ENCODE measurements at places on chromosomes 7 and 10.

- DNase-seq, result no peak
Observed at GRCh38 chr7:104908636-104909035, 105.4 kb upstream of the KMT2E start.

- no peak for DNase-seq
Observed at GRCh38 chr7:149248777-149249176, 9.3 kb downstream of the ZNF212 start.

- DNase-seq, result no peak
Observed at GRCh38 chr7:88223265-88223664, 3.4 kb upstream of the SRI start.

DNA sequence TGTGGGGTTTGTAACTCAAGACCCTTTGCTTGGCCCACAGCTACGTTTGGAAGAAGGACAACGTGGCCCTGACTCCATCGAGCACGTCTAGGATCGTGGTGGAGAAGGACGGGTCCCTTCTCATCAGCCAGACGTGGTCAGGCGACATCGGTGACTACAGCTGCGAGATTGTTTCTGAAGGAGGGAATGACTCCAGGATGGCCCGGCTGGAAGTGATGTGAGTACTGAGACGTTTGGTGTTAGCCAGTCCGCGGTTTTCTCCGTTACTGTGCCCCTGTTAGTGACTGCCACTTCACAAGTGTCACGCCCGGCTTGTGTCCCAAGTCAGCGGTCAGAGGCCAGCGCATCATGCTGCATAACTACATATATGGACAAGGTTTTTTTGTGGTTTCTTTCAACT is 673.3 kb downstream of the SDK1 start:
- DNase-seq, result no peak

- DNase-seq, result no peak
Observed at GRCh38 chr10:73119457-73119856, 9.2 kb downstream of the NUDT13 start.

- DNase-seq, result no peak
Observed at GRCh38 chr7:26307226-26307625, 15.6 kb downstream of the SNX10 start.

GRCh38 chr7:84314263-84314662 is 119.7 kb upstream of the SEMA3A start:
- no peak for DNase-seq

DNA sequence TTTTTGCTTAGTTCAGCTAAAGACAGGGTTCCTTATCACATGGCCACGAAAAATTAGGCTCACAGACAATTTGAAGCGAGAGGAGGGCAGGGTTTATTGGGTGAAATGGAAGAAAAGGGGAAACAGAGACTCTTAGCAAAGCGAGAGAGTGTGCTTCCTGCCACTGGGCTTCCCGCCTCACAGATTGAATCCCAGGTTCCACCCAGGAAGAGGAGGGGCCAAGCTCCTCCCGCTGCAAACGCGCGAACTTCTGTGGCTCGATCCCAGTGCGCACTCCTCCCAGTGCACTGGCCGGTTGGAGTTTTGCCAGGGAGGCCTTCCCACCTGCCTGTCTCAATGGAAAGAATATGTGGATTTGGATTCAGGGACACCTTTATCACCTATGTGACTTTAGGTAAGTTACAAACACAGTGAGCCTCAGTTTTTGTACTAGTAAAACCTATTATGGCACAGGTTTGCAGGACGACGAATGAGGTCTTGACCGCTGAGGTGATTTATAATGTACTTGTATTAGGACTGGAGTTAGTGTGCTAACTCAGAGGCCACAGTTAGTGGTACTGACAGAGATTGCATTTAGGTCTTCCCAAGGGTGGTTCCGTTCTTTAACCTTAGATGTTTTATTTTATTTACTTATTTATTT is 48.5 kb upstream of the SP8 start:
- no peak for DNase-seq

DNA sequence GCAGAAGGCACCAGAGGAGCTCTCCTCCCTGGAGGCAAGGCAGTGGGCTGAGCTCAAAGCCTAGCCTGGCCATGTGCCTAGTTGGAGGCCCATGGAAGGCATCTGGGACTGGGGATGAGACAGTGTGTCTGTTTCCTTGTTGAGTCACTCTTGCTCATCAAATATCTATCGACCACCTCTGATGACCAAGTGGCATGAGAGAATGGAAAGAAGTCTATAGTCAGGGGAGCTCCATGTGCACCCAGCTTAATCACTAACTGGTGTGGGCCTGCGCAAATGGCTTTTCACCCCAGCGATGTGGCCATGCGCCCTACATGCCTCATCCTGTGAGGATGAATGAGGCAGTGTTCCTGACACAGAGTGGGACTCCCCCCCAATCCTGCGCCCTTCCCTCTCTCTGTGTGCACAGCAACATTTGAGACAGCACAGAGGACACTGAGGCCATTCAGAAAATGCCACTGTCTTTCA is 229.9 kb downstream of the RPS24 start:
- no peak for DNase-seq

GRCh38 chr10:15370212-15370855 is 755 bp downstream of the FAM171A1 start:
- DNase-seq, result no peak

DNA sequence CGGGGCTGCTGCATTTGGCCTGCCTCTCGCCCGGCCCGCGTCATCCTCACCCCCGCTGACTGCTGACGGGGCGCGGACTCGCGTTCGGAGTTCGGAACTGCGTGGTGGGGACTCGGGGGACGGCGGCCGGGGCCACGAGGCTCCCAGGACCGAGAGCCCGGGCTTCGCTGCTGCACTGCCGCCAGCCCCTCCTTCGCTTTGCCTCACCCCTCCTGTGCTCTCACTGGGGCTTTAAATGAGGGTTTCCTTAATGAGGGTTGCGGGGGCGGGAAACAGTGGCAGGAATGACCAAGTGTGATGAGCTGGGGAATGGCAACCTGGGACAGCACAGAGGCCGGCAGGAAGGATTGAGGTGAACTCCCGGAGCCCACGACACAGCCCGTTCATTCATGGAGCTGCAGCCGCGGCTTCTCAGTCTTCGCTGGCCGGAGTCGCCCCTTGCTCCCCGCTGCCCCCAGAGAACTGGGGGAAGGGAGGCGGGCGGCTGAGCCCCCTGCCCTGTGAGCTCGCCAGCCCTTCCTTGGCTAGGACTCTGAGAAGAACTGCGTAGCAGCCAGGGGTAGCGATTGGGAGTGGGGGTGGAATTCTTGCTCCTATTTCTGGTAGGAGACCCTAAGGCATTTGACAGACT is 1.5 kb upstream of the LRRC4 start:
- no peak for DNase-seq

DNA sequence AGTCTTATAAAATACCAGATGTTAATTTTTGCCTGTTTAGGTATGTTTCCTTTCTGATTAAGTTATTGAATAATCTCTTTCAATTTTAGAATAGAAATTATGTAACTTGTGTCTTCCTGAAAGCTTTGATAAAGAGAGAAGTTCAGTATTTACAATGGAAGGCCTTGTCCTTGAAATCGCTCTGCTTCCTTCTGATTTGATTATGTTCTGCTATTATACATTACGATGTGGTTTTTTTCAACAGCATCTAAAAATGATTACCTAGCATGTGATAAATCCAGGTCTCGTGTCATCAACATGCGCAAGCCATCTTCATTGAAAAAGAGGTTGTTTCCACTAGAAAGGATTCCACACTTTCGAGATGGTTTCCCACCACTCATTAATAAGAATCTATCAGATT is 96.5 kb upstream of the SLC26A5 start:
- no peak for DNase-seq

DNA sequence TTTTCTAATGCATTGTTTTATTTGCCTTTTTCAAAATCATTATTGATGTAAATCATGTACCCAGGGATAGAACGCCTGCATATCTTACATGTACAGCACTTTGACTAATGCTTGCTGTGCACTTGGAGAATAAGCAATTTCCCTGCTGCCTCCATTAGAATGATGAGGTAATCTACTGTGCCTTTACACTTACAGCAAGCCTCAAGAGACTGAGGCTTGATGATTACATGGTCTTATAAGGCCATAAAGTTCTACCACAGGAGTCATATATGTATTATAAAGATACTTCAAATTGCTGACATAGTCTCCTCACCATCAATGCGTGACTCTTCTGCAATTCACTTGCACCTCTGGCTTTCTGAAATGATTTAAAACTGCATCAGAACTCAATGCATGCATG is 328.6 kb upstream of the HGF start:
- no peak for DNase-seq

- DNase-seq, result no peak
Observed at GRCh38 chr10:97017474-97017903, 168.3 kb downstream of the SLIT1 start.

GRCh38 chr10:30737931-30738391 is 108.4 kb upstream of the LYZL2 start:
- no peak for DNase-seq

GRCh38 chr7:124784879-124785818 is 19.6 kb upstream of the GPR37 start:
- peak; percentile 30 for DNase-seq

- DNase-seq, result no peak
Observed at GRCh38 chr10:34907743-34908430, 92.8 kb upstream of the PARD3 start.

GRCh38 chr10:100969187-100970075 is at the start of gene SEMA4G:
TSS of gene SEMA4G (plus strand) at chr10:100969504. CDS start at chr10:100972913, 3,409 bp downstream.
- no peak for DNase-seq

DNA sequence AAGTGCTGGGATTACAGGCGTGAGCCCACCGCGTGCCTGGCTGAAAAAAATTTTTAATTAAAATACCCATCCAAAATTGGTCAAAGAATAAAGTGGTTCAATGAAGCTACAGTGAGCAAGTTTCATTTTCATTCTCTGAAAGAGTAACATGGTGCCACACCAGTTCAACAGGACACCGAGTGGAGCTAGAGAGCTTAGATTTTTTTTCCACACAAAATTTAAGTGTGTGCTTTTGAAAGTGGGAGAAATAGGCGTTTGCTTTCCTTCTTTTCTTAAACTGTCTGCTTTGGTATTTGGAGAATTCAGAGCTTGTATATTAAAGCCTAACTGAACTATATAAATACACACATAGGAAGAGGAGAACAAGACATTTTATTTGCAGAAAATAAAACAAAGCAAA is 43.4 kb downstream of the BPGM start:
- no peak for DNase-seq

GRCh38 chr7:7476381-7476780 is 59.3 kb downstream of the COL28A1 start:
- no peak for DNase-seq

- no peak for DNase-seq
Observed at GRCh38 chr7:49279891-49280290, 355.5 kb downstream of the CDC14C start.

GRCh38 chr10:57165671-57166070 is 804.6 kb upstream of the ZWINT start:
- DNase-seq, result no peak

DNA sequence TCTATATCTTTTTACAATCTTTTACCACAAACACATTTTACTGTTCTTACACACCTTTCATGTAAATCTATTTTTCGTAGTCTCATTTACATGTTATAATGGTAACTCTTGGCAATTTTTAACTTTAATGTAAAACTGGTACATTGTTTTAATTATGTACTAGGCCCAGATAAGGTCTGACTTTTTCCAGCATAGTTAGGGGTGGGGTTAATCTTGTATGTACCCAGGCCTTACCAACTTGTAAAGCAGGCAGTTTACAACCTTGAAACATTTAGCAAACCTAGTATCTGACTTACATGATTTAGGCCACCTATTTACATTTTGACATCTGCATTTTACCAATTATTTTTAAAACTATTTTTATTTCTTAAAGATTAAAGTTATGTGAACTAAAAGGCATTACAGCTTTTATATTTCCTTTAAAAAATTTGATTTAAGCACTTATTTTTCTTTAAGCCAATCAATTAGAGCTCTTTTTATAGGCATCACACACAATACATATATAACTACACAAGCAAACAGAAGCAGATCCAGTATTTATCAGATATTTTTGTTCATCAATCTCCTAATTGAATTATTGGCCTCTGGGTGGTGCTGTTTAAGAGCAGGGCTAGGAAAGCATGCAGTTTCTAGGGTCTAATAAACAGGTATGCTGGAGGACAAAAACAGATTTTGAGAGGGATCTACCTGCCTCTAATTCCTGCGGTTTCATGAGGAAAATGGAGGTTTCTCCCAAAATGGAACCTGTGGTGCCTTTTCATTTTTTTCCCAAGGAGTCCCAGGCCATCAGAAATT is 19.7 kb upstream of the CROT start:
- DNase-seq, result no peak

DNA sequence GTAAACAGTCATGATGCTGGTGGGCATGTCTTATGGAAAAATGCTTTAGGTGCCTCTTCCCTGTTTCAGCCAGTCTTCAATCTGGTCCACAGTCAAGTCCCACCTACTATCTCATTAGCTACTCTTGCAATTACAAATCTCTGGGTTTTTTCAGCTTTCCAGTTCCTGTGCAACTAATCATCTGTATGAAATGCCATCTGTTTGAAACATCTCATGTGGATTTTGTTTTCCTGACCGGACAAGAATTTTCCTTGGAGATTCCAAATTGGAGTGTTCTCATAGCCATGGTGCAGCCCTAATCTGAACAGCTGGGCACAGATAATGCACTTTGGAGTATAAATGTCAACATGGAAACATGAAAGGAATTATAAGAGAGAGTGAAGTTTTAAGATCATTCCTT is 41.3 kb upstream of the CALN1 start:
- DNase-seq, result no peak

DNA sequence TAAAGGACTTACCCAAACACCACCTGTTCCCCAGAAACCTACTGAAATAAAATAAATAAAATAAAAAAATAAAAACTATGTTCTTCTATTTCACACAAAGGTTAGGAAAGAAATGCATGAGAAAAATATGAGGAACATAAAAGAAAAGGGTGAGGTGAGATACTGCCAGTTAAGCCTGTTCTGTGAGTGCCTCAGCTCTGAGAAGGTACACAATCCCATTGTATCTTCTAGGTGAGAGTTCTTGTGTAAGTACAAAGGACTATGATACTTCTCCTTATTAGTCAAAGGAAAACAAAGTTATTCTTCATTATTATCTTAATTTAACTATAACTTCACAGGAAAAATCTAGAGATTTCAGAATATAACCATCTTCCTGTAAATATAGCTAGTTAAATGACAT is 86.0 kb downstream of the ATE1 start:
- no peak for DNase-seq

DNA sequence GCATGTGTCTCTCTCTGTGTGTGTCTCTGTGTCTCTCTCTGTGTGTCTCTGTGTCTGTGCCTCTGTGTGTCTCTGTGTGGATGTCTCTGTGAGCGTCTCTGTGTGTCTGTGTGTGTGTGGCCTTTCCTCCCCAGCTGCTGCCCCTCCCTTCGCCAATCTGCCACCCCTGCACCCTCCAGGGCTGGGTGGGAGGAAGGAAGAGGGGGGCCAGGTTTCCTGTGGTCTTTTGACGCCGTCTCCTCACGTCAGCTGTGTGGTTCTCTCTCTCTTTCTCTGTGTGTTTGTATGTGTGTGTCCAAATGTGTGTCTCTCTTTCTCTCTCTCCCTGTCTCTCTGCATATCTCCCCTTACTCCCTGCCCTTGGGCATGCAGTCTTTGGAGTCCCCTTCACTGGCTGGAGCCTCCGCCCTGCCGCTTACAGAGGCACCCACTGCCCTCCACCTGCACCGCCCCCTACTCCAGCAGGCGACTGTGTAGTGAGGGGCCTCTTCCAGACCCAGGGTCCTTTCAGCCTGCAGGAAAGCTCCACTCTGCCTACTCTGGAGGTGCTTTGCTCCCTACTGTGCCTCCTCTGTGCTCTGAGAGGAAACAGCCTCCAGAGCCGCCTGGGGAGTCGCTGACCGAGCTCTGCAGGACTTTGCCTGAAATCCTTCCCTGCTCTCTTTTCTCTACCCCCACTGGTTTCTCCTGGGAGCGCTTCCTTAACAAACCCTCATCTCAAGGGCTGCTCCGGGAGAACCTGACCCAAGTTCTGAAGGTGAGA is 44.2 kb upstream of the C10orf71 start:
- no peak for DNase-seq
